HT-29 (cell line): ENCODE measurements at places on chromosomes 5 and 9. TPM values are rescaled to one million over a fixed set of nuclear protein-coding genes. Genes with fewer than 3 reads are reported as not detected.

Gene KIF12
- total RNA-seq: 36.4 and 41.0 TPM in 2 replicates

Gene ENTREP1
- not detected in 2 replicates for total RNA-seq

Gene NEUROG1
- not detected in 2 replicates for total RNA-seq

Gene ADGRD2
- not detected in 2 replicates for total RNA-seq

Gene KCNIP1
- total RNA-seq: not detected in 2 replicates

Gene UCK1
- 22.1 and 34.0 TPM in 2 replicates for total RNA-seq

Gene SHB
- total RNA-seq: 54.8 and 65.4 TPM in 2 replicates

Gene CENPK
- 19.7 and 20.8 TPM in 2 replicates for total RNA-seq

Gene C9orf50
- not detected in 2 replicates for total RNA-seq

Gene PCDHA1
- not detected in 2 replicates for total RNA-seq

Gene PTGES
- total RNA-seq: 0.41 and 0.94 TPM in 2 replicates

Gene ERBIN
- total RNA-seq: 35.0 and 40.2 TPM in 2 replicates

Gene WDR38
- not detected in 2 replicates for total RNA-seq

Gene ECSCR
- total RNA-seq: not detected in 2 replicates

Gene F2RL2
- total RNA-seq: 0.34 and 0.38 TPM in 2 replicates

Gene ZNF366
- not detected in 2 replicates for total RNA-seq

Gene MSX2
- total RNA-seq: 2.0 and 5.1 TPM in 2 replicates

Gene PGM5
- 0.08 and 0.73 TPM in 2 replicates for total RNA-seq

Gene GARIN3
- not detected in 2 replicates for total RNA-seq

Gene SOHLH1
- not detected in 2 replicates for total RNA-seq

Gene ABO
- total RNA-seq: 3.1 and 4.8 TPM in 2 replicates
